ENCODE measurements at places on chromosomes 13 and 19. TPM values are rescaled to one million over a fixed set of nuclear protein-coding genes. Genes with fewer than 3 reads are reported as not detected.

GRCh38 chr13:42836930-42837690, 55.7 kb downstream of the FAM216B start:
- no peak for DNase-seq

GRCh38 chr13:41462427-41462826, 5.1 kb downstream of the RGCC start:
- no peak for DNase-seq

GRCh38 chr13:59861676-59862075, 302.1 kb downstream of the DIAPH3 start:
- DNase-seq: no peak

DNA sequence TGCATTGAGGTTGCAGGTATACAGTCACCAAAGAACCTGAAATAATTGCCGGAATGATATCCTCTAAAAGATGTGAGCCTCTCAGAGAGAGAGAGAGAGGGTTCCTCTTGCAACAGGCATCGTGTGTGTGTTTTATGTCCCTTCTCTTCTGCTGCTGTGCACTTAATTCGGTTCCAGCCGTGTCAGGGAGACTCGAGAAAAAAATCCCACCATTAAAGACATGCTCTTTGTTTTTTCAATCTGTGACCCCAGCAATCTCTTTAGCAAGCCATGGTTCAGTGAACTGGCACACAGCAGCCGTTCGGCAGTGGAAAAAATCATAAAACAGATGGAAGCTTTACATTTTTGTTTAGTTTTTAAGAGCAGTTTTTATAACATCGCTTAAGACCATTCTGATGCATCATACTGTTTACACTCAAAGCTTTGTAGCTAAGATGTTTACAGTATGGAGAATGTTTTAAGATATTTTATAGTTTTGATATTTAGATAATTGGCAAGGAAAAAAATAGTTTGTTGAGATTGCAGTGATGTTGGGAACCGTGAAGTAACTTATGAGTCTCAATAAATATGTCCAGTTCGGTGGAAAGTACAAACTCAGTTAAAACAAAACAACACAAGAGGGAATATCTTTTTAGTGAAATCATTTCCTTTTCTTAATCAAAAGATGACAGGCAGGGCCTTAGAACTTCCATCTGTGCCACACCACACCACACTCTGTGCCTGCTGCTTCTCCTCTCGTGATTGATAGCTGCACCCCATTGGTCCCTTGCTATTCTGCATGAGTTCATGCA, 31.2 kb upstream of the ZNF536 start:
- no peak for DNase-seq

DNA sequence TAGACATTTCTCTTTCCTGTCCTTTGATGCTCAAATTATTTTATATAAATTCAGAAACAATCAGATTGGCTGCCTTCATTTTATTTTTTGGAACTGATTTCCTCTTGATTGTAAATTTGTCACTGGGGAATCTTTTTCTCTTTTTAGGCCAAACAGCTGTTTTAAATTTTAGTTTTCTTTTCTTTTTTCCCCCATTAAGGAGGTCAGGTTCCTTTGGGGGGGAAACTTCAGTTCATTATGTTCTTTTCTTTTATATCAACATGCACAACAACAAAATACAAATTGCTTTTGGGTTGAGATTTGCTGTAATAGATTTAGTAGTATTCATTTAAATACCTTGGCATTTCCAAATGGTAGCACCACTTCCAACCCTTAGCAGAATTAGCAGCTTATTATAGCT, 264.8 kb upstream of the SPRY2 start:
- no peak for DNase-seq

DNA sequence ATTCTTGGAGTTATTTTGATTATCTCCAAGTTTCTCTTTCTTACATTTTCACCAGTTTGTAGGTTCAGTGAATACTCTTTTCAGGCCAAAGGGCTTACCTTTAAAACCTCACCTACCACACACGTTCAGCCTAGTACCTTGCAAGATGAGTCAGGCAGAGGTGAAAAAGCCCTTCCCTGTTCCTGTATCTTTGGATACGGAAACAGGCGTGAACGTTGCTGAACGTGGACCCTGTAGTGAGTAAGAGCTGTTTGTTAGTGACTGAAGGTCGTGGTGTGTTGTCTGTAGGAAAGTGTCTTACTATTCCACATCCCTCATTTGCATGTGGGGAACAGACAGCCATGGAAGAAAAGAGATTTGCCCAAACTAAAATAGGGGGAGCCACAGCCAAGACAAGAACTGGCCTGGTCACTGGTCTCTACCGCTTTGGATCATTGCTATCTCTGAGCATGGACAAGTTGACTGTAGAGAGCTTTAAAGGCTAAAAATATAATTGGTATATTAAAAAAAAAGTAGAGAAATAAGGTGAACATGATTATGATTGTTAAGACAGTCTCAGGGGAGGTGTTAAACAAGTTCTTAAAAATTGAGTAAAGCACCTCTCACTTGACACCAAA, 3.5 kb downstream of the CEBPG start:
- no peak for DNase-seq

GRCh38 chr13:94598281-94598680, 2.3 kb upstream of the TGDS start:
- DNase-seq: no peak

DNA sequence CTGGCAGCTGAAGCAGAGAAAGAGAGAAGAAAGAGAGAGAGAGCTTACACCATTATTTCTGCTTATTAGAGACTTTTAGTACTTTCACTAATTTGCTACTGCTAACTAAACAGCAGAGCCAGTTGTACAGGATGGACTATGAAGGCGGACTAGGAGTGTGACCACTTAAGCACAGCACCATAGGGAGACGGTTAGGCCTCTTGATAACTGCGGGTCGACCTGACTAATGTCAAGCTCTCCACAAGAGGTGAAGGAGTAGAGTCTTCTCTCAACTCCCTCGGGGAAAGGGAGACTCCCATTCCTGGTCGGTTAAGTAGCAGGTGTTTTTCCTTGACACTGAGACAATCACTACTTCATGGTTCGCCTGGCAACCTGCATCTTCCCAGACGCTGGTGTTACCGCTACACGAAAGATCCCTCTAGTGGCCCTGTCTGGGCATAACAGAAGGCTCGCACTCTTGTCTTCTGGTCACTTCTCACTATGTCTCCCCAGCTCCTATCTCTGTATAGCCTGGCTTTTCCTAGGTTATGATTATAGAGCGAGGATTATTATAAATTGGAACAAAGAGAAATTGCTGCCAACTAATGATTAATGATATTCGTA, 5.3 kb upstream of the PSG7 start:
- no peak for DNase-seq

ETV2 gene
- 0.72 TPM for total RNA-seq

PRR19 gene
- 0.52 TPM for total RNA-seq

IGFL3 gene
- total RNA-seq: not detected

CCDC70 gene
- total RNA-seq: not detected

CGB3 gene
- not detected for total RNA-seq

SEMA6B gene
- total RNA-seq: 20.3 TPM

LINGO3 gene
- not detected for total RNA-seq

PTH2 gene
- not detected for total RNA-seq

NPAS1 gene
- total RNA-seq: 1.3 TPM

OR7A17 gene
- total RNA-seq: not detected

ZNF714 gene
- total RNA-seq: 5.9 TPM

COX6B2 gene
- total RNA-seq: not detected

SOX1 gene
- total RNA-seq: not detected

SSC5D gene
- total RNA-seq: 6.0 TPM

Data from upper lobe of right lung (tissue), 1 donor.